Inflammatory macrophage treated with lipopolysaccharide for 4 hours (primary cell): ENCODE measurements at places on chromosomes 13 and 19.

DNA sequence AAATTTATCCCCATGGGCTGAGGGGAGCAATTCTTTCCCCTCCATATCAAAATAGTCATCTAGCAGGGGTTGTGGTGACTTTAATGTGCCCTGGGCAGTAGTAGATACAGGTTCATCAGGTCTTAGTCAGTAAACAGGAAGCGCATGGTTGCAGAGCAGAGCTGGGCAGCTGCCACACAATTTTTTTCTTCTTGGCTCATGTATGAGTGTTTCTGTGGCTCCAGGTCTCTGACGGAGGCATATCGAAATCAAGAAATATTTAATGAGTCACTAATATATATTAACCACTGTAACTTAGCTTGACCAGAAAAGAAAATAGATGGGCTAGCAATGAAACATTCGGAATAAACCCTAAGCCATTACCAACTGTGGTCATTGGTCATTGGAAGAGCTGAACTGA, 68.4 kb upstream of the UBL3 start:
- DNase-seq = no peak

DNA sequence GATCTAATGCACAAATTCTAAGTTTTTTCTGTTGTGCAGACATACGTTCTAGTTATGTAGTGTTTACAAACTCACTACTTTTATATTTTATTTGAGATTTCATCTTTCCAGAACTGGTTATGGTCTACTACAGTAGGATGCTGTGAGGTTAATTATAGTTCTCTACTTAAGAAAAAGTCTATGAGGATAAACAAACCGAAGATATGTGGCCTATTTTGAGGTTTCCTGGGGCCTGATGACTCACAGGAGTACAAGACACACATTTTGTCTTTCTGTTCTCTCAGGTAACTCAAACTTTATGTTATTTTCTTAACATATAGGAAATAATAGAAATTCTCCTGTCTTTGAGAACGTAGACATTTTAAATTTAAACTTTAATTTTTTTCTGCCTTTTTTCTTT, 45.1 kb downstream of the PCDH20 start:
- DNase-seq = no peak

DNA sequence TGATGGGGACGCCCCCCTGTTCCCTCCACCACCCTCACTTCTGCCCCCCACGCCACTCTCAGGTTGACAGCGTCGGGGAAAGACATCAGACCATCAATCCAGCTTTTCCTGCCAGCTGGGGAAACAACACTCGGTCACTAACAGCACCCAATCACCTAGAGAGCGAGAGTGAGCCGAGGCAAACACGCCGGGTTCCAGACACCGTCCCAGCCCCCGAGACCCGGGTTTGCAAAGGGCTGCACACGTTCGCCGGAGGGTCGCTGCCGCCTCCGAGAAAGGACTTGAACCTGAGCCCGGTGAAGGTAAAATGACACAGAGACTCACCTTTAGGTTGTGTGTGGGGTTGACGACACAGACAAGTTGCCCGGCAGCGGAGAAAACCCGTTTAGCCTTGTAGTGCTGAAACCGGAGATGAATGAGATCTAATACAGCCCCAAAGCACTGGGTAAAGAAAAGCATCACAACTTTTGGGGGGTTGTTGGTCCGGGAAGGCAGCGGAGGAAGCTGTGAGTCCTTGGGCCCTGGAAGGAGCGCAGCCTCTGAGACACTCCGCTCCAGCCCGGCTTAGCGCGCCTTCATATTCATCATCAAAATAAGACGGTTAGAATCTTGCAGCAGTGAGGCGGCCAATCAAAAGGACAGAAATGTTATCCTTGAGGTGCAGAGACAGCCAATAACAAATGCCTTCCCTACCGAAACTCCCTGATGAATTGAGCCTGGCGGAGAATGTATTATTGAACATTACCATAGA, at the start of gene SIAH3:
SIAH3 (minus strand) TSS at position 583 of the 751 bp plus-strand sequence; CDS start at position 459, 124 bp downstream.
- DNase-seq = no peak

DNA sequence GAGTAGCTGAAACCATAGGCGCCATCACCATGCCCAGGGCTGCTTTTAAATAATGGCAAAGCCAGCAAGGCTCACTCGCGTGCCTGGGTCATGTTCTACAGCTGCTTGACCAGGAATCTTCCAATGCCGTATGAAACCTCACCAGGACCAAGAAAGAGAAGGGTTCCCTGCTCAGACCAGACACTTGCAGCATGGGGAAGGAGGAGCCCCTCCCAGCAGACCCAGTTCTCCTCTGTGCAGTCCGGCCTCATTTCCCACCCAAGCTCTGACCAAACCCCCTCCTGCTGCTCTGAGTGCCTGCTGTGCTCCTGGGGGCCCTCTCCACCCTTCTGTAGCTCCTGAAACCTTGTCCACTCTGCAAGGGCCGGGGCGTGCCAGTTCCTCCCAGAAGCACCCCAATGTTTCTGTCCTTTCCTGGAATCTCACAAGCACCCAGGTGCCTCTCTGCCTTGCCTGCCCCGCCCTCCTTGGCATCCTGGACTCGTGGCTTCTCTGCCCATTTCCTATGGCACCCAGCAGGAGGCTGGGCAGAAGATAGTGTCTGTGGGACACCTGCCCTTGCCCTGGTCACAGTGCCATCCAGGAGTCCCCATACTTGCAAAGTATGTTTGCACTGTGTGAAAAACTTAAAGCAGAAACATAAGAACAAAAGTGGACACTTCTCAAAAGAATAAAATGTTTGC, 6.8 kb upstream of the SLC7A9 start:
- DNase-seq = no peak

DNA sequence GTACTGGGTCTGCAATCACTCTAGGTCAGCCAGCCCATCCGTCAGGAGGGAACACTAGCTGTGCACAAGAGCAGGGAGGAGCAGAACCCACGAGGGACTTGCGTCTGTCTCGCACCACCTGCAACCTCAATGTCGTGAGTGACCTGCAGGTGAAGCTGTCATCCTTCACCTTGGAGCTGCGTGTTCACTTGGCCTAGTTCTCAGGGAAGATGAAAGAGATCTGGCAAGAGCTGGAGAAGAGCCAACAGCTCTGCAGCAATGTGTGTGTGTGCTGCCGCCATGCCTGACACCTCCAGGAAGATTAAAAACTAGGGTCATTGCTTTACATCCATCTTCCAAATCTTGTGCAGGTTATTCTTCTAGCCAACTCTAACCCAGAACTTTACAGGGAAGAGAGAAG, 117.6 kb upstream of the MRI1 start:
- DNase-seq = no peak

- peak; percentile 44 for DNase-seq
Measured at GRCh38 chr19:19823916-19824315, 2.4 kb upstream of the ZNF506 start.

- peak; percentile 31 for DNase-seq
Measured at GRCh38 chr13:19618977-19619376, 14.5 kb upstream of the MPHOSPH8 start.
